ENCODE measurements at places on chromosomes 1 and 21.

DNA sequence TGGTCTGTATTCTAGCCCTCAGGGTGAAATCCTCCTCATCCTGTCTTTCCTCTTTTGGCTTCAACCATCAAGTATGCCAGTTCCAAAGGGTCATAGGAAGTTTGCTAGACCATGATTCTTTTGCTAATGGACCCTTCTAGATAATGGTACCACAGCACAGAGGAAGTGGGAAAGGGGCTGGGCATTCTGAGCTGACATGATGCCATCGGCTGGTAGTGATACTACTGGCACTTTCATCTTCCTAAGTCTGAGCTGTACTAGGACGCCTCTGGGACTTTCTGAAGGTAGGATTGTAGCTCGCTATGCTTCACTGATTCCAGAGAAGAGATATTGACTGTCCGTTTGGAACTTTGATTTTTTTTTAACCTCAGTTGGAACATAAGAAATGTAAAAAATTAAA, 11.4 kb downstream of the FASLG start:
- no peak for DNase-seq

DNA sequence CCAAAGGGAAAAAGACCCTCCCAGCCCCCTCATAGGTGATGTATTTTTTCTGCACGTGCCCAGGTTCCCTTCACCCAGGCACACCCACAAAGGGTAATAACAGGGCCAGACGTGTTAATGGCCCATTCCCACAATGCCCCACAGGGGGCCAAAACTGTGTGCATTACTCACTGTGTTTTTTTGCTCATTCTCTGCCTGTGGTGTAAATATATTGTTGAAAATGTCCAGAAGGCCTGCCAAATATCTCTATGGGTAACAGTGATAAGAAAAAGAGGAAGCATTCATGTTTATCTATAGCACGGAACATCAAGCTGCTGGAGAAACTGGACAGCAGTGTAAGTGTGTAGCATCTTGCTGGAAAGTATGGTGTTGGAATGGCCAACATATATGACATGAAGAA, 21.9 kb downstream of the RHEX start:
- DNase-seq: no peak

DNA sequence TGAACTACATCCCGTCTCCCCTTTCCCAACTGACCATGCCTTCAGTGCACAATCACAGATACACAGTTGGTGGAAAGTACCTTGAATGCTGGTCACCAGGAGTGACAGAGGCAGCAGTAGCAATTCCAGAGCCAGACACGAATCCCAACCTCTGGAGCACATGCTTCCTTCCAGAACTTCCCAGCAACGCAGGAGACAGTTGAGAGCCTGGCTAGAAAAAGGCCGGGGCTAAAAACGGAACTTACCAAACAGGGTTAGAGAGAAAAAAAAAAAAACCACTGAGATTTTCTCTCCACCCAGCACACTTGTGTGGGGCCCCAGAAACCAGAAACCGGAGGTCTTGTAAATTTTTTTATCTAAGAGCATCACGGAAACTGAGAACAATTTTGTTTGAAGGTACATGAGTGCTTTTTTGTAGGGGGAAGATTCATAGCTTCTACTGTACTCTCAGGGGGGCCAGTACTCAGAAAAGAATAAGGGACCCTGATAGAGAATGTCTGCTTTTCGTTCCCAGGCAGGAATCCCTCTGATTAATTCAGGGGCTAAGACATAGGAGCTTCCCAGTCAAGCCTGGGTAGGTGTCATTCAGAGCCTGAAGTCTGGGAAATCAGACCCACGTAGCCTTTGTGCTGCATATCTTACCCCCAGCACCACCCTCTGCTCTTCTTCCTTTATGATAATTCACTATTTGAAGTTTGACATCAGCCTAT, at the start of gene CD48:
TSS of gene CD48 (minus strand) at position 221 of the 710 bp plus-strand sequence. CDS start at position 162, 59 bp downstream.
- no peak for DNase-seq

- DNase-seq: no peak
These were observed 5.1 kb downstream of the PRXL2B start for GRCh38 chr1:2591581-2592261.

DNA sequence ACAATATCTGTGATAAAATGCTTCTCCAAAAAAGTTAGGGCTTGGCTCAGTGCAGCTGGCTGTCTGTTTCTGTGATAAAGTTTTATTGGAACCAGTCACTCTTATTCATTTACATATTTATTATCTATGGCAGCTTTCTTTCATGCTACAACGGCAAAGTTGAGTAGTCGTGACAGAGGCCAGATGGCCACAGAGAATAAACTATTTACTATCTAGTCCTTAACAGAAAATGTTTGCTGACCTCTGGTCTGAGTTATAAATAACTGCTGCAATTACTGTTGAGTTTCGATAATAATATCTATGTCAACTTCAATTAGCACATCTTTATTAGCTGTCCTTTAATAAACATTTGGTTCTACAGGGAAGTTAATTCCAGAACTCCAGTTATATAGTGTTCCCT, 180.2 kb upstream of the RUNX1 start:
- no peak for DNase-seq

- DNase-seq: no peak
These were observed 149.1 kb upstream of the HP1BP3 start for GRCh38 chr1:20936216-20936615.

DNA sequence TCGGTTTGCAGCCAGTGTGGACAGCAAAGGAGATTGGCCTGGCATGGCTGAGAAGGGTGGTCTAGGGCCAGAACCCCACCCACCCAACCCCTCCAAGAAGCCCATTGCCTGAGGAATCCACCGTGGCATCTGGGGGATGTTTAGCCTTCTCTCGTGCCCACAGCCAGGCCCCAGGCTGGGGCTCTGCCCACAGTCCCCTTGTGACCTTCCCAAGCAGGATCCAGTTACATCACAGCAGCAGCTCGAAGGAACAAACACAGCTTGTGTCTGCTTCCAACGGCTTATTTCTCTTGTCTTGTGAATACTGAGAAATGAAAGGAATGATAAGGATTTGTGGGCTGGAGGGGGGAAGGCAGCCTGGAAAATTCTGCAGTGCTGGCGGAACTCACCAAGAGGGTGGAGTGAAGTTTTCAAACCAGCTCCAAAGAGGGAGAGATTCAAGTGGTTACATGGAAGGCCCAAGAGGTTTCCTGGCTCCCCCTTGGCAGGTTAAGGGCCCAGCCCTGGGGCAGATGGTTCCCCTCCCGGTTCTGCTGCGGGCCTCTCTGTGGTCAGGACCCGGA, 61.6 kb downstream of the DHRS3 start:
- DNase-seq: peak; percentile 51

DNA sequence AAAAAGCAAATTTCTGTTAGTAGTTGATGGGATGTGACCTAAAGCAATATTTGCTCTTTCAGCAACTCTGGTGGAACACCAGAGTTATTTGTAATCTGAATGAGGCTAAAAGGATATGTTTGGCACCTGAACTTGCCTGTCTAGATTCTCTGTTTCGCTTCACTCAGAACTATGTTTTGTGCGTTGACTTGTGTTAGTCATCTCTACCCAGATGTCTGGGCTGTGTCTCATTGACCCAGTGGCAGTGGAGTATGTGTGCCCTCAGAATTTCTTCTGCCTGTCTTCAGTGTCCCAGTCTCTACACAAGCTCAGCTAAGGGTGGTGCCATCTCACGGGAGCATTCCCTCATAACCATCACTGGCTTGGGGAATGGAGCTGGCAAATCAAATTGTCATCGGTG, 13.9 kb downstream of the KCNK1 start:
- DNase-seq: no peak

DNA sequence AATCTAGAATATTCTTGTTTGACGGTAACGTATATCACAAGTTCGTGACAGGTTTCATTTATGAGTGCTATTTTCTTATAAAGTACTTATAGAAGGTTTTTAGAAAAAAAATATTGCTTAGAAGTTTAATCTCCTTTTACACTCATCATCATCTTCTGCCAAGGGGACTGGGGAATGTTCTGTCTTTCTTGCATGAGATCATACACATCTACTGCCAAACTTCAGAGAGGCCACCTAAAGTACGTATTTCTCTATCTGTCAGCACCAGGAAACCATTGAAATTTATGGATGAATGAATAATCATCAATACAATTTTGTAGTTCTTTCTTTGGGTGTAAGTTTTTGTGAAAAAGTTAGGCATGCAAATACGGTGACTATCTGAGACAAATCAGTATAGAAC, 245.8 kb downstream of the SPATA17 start:
- DNase-seq: no peak

DNA sequence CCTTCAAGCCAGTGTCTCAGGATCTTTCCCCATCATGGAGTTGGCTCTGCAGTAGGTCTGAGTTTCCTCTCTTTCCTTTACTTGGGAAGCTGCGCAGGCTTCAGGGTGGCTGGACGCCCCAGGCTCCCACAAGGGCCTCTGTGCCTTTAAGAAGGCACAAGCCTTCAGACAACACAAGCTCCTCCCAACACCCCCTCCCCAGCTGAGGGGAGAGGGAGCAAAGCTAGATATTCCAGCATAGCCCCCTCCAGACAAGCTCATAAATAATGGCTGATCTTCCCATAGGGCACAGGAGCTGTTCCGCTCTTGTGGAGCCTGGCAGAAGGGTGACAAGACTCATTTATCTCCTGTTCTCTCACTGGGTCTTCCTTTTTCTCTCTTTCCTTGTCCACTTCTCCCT, 27.9 kb upstream of the ATP2B4 start:
- DNase-seq: no peak

DNA sequence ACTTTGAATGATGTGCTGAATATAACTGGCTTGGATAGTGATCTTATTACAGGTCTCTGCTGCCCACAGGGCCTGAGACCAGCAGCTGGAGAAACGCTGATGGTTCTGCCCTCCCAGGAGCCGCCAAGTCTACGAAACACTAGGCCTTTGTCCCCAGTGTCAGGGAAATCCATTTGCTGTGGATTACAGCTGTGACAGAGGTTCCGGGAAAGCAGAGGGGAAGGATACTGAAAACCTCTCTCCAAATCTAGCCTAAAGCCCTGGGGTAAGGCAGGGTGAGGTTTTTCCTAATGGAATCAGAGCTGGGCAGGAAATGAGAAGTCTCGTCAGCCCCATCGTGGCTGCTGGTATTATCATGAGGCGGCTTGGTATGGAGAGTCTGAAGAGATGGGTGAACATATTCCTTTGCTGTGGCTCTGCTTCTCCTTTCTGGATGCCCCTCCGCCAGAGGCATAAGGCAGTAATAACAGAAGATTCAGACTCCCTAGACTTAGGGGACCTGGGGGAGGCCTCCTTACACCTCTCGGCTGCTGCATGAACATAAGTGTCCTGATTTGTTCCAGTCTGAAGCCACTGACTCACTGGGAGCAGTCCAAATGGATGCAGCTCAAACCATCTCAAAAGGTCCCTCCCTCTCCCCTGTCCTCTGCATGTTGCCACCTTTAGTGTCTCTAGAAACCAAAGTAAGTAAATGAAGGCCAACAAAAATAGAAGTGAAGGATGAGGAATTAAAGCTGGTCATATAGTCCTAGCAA, 48.1 kb downstream of the PHC2 start:
- no peak for DNase-seq

GRCh38 chr1:54347955-54348699, 58.1 kb downstream of the SSBP3 start:
- peak; percentile 94 for DNase-seq

DNA sequence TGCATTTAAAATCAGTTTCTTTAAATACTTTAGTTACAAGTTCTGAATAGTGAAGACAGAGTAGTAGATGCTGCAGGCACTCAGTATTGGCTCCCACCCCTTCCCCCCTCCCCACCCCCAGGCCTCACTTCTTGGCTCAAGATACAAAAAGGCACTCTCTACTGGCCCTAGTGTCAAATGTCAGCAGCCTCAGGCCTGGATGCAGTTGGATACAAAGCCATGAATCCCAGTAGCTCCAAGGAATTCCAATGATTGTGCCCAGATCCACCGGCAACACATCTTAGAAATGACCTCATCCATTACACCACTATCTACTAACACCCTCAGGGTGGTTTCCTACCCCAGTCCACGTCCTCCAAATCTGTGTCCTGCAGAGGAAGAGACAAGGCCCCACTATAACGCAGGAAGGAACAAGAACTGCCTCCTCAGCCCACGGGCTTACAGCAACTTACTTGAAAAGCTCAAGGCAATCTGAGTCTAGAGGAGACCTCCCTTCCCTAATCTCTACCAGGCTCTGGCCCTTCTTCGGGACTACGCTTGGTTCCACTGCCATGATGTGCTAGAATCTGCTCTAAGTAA, 17.6 kb downstream of the ACADM start:
- no peak for DNase-seq

DNA sequence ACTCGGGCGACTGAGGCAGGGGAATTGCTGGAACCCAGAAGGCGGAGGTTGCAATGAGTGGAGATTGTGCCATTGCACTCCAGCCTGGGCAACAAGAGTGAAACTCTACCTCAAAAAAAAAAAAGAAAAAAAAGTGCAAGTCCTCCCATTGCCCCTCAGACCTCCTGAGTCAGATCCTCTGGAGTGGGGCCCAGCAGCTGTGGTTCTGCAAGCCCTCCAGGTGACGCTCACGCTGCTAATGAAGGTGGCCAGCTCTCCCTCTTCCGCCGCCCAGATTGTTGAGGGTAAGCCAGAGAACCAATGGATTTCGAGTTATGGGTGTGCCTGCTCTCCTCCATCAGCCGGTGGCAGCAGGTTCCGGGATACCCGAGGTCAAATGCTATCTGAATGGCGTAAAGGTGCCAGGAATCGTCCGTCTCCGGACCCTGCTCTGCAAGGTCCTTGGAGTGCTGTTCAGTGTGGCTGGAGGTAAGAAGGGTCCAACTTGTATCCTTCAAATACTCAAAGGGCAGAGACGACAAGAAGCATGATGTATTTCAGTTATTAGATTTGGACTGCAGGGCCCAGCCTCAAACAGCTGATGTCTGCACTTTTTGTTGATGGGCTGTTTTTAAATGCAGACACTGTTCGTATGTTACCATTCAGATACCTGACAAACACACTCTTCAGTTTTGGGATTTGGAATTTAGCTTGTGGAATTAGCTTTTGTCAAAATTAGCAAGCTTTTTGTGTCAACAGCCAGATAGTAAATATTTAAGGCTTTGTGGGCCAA, 17.6 kb downstream of the CLCN6 start:
- no peak for DNase-seq

GRCh38 chr1:20367116-20367585, 76.5 kb downstream of the VWA5B1 start:
- DNase-seq: peak; percentile 40

- DNase-seq: no peak
These were observed 200.6 kb upstream of the CACYBP start for GRCh38 chr1:174799136-174799479.

DNA sequence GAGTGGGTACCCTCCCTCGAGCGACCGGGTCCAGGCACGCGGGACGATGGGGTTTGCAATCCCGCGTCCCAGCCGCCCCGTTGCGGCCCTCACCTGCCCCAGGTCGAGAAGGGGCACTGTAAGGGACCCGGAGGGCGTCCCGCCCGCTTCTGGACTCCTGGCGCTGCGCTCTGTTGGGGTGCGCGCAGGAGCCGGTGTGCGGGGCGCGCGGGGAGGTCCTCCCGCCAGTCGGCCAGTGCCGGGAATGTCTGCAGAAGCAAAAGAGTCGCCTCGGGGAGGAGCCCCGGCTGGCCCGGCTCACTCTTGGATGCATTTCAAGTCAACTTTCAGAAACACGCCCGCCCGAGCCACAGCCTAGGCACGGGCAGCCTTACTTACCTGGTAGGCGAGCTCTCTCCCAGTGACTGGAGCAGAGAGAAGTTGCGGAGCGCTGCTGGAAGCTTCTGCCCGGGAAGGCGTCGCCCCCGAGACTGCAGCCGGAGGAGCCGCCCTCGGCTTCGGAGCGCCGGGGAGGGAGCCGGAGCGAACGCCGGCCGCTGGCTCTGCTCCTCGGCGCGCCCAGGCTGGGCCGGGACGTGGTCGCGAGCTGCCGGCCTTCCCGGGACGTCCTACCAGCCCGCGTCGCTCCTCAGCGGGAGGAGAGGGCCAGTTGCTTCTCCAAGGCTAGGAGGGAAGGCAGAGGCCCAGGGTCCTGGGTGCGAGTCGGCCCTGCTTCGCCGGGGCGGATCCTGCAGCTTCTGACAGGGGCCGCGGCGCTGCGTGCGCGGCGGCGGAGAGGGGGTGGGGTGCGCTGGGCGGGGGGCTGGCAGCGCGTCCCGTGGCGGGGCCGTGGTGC, at the start of gene LMX1A:
TSS of gene LMX1A (minus strand) at position 739 of the 835 bp plus-strand sequence. CDS start 1,156 bp downstream, outside the sequence.
- DNase-seq: peak; percentile 30

Measured in large intestine (tissue), 12 donors.